Stimulated activated CD4-positive, alpha-beta T cell treated with anti-CD3 and anti-CD28 coated beads, Interleukin-1b, Interleukin-23, amount 100 ng/mL, for 1 hour (primary cell): ENCODE measurements at places on chromosomes 1 and 21.

DNA sequence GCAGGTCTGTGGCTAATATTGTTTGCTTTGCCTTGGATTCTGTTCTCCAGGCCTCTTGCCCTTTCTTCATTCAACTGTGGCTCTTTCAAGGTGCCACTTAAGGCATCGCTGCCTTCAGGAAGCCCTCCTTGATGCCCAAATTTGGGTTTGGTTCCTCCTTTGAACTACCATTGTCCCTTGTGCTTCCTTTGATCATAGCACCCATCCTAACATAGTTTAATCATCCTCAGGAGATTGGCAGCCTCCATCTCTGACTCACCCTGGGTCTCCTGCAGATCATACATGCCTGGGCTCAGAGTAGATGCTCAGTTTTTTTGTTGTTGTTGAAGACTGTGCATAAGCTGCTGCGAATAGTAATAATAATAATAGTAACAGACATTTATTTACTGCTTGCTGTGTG lies 54.4 kb upstream of the ACOT11 start:
- no peak for DNase-seq

GRCh38 chr1:70790232-70790923 lies 257.2 kb downstream of the PTGER3 start:
- no peak for DNase-seq

- no peak for DNase-seq
Measured at GRCh38 chr1:173410133-173410793, 66.9 kb upstream of the PRDX6 start.

DNA sequence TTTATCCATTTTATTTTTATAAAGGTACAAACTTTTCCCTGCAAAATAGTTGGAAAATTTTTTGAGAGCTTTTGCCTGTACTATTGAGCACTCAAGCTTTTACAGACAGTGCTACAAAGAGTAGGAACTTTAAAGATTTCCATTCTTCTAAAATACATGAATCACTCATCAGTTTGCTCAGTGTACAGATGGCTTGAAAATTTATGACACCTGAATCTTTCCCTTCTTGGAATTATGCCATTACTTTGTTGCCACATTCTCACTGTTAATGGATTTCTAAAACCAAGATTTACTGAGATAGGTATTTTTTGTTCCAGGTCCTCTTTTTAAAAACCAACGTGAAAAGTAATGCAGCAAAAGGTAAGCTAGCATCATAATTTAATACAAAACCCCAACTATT lies 76.0 kb downstream of the GPATCH2 start:
- no peak for DNase-seq

- DNase-seq, result no peak
Measured at GRCh38 chr1:202642619-202643291, 67.5 kb downstream of the SYT2 start.

GRCh38 chr1:172905452-172905851 lies 145.3 kb downstream of the TNFSF18 start:
- no peak for DNase-seq

DNA sequence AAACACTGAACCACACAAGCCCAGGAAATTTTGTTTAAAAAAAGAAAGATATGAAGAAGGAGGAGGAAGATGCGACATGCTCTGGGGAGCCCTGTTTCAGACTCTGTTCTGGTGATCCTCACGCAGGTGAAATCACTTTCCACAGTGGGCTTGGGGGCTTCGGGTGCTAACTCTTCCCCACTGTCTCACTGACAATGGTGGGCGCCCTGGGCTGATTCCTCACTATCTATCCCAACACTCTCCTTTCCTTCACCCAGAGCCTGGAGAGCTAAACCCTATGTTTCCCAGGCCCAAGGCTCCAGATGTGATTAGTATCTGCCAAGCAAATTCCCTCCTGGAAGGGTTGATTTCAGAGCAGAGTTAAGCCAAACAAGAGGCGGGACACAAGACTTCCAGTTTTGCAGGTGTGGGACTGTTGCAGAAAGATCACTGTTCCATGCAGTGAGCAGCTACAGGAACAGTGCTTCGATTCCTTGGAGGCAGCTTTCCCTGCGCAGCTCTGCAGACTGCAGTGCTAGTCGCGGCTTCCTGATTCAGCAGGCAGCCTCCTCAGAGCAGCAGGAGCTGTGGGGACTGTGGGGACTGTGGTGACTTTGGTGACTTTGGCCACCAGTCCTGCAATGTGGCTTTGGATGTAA lies 168.3 kb downstream of the RHOU start:
- no peak for DNase-seq

DNA sequence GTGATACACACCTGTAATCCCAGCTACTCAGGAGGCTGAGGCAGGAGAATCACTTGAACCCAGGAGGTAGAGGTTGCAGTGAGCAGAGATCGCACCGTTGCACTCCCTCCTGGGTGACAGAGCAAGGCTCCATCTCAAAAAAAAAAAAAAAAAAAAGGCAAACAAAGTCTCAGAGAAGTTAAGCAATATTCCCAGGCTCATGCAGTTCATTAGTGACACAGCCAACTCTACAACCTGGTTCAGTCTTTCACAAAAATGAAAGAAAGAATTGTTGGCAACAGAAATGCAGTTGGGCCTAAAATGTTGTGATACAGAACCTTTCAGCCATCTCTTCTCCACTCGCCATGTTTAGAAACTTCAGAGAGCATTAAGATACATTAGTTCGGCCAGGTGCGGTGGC lies 242.1 kb downstream of the LTN1 start:
- DNase-seq, result no peak

GRCh38 chr1:157671895-157672294 lies 28.7 kb downstream of the FCRL3 start:
- no peak for DNase-seq

- no peak for DNase-seq
Measured at GRCh38 chr21:31538816-31539215, 120.7 kb upstream of the SOD1 start.

DNA sequence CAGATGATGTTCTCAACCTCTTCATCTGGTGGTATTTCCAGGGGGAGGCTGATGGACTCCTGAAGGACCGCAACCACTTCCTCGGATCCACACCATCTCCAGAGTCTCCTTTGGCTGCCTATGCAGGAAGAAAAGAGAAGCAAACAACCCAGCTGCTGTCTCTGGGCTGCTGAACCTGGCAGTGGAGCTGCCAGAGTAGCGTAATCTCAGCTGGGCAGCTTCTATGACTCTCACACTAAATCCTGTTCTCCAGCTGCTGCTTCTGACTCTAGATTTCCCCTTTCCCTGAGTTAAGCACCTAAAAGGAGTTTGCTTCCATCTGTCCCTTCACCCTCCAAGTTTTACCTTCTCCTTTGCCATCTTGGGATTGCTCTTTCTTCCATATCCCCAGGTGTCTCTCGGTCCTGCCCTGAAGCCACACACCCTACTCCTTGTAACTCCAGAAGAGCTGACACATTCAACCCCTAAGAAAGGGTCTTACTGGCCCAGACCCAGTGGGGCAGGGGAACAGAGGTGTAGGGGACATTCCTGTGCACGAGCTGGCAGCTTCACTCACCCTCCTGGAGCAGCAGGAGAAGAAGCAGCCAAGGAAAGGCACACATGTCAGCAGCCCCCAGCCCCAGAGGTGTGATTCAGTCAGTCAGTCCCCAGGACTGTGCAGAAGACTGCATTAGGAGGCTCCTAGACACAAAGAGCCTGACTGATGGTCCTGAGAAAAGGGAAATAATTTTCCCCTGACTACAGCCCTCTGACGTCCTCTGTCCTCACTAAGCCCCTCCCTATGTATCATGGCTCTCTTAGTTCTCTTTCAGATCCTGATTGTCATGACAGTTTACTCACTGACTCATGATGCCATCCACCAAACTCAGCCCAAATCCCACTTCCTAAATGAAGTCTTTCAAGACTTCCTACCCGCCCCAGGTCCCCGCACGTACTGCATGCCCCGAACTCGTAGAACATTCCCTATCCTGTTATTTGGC lies at the start of gene SLAMF9:
Gene SLAMF9, minus strand, starts transcription at position 702 of the 980 bp plus-strand sequence. Its CDS starts 100 bp downstream, at position 602.
- no peak for DNase-seq

DNA sequence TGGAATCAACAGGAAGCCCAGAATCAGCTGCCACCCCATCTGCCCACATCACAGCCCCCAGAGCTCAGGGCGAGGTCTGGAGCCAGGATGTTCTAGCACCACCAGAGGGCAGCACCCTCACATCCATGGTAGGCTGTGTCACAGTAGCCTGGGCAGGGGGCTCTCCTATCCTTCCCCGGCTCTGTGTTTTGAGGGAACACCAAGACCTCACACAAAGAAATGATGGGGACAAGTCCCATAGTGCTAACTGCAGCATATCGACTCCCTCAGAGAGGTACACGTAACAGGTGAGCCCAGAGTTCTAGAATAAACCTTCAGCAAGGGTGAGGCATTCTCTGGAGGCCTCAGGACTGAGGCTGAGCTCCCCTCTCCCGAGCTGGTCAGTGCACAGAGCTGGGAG lies 2.3 kb upstream of the KCNC4 start:
- DNase-seq, result peak; percentile 37

GRCh38 chr1:1019122-1019999 lies 559 bp upstream of the AGRN start:
- peak; percentile 62 for DNase-seq

GRCh38 chr1:30268923-30269666 lies 454.3 kb downstream of the MATN1 start:
- no peak for DNase-seq

DNA sequence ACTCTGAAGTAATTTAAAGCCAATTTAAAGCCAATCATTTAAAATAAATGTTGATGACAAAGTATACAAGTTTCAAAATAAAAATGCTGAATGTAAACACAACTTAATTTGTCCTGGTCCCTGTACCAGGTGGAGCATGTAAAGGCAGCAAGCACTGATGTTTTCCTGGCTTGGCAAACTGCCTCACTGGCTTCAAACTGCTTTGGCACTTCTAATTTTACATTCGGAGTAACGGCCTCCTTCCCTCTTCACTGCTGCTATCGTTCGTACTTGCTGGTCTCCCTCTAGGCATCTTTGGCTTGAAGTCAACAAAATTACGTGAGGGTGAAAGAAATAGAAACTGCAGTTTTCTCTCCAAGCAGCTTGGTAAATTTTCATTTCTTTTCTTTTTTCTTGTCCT lies 287.9 kb downstream of the LTN1 start:
- no peak for DNase-seq

GRCh38 chr1:237183963-237184540 lies 142.1 kb downstream of the RYR2 start:
- no peak for DNase-seq

- no peak for DNase-seq
Measured at GRCh38 chr21:31804008-31804394, 68.8 kb upstream of the HUNK start.

DNA sequence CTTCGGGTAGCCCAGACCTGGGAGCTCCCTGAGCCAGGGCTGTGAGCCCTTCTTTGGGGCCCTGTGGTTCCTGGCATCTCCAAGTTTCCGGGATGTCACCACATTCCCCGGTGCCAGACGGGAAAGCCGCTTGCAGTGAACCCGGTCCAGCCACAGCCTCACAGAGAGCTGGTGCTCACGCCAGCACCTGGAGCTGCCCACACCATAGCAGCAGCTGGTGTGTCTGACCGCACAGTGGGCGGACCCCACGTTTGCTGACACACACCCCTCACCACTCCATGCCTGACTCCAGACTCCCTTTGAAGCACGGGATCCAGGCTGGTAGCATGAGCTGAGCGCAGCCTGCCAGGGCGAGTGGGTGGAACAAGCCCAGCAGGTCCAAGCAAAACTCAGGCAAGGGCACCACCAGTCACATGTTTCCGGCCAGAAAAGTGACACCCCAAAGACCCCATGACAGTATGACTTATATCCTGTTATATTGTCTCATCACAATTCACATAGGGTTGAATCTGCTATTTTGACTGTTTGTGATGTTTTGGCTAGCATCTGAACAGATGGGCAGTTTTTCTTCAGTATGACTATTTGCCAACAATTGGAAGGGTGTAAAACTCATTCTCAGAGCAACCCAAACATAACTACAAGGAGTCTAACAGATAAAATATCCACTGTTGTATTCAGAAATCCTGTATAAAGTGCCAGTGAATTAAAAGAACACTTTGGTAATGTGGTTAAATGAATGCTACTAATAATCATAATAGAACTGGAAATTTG lies 285.4 kb downstream of the SMYD3 start:
- DNase-seq, result no peak

DNA sequence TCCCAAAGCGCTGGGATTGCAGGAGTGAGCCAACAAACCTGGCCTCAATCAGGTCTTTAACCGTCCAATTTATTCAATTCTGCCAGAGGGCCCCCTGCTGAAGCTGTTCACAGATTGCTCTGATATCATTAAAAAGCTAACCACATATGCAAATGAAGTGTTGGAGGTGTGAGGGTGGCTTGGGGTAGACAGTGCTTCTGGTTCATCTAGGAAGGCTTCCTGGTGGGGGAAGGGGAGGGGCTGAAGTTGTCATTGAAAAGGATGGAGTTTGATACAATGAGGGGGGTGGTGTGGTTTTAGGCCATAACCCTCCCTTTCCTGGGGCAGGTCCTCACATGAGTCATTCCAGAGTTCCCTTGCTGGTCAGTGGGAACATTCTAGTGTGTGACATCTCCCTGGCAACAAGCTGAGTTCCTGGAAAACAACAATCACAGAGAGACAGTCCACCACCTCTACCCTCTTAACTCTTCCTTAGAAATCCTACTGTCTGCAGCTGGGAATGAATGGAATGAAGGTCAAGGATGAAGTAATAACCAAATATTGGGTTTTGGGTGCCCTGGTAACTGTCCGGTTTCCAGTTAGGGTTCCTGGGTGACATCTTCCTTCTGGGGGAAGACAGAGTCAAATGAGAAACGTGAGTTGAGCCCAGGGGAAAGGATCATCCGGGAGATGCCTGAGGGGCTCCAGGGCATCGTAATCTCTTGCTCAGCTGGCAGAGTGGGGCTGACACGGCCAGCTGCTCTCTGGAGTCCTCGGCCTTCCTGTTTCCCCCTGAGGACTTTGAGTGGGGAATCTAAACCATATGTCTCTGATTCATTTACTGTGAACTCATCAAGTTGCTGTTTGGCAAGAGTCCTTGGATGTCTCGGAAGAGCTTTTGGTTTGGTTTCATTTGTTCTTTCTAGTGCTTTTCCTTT lies 32.2 kb downstream of the BATF3 start:
- DNase-seq, result no peak

DNA sequence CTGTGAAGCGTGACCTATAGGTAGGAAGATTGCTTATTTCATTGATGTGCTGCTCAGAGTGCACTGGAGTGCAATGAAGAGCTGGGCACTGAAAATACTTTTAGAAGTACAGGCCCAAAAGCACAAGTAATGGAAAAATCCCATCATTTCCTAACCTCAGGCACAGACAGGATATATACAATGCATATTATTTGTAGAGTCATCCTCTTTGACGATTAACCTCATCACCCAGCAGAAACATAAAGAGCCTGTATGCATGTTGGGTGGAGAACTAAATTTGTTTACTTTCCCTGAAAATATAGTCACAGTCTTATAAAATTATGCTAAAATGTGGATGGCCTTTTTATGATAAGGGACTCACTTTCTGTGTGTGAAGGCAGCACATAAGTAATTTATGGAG lies 98.1 kb downstream of the TNNI3K start:
- DNase-seq, result no peak

DNA sequence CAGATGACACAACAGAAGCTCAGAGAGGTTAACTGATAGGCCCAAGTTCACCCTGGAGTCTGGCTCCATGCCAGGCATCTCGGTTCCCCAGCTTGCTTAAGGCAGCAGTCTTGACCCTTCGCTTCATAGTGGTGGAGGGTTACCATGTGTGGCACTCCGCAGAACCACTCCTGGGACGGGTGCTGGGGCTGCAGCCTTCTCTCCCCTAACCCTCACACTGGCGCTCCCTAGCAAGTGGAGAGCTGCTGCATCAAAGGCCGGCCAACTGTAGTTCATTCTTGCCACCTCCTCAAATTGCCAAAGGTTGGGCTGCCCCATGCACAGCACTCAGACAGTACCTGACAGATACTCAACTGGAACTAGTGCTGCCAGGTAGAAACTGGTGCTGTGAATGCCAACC lies 70.2 kb upstream of the KCND3 start:
- no peak for DNase-seq

GRCh38 chr1:182054698-182055326 lies 6.7 kb downstream of the ZNF648 start:
- DNase-seq, result peak; percentile 14
